NCI-H2029 (cell line): ENCODE measurements at places on chromosomes 12 and 14.
A peak's percentile ranks its signal among the peaks of the same experiment; 100 is the strongest.

DNA sequence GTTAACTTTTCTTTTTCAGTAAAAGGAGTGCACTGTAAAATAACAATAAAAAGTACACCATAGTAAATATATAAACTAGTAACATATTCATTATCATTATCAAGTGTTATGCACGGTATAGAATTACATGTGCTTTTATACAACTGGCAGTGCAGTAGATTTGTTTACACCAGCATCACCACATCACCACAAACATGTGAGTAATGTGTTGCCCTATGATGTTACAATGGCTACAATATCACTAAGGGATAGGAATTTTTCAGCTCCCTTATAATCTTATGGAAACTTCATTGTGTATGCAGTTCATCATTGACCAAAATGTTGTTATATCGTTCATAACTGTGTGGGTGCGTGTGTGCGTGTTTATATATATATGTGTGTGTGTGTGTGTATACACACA is 23.5 kb upstream of the NEDD1 start:
- no peak for DNase-seq

GRCh38 chr12:48003226-48004052 is 837 bp downstream of the COL2A1 start:
- DNase-seq, result no peak

GRCh38 chr14:92143962-92144361 is 22.2 kb downstream of the CPSF2 start:
- DNase-seq, result no peak

- no peak for DNase-seq
These were observed 300.3 kb downstream of the ZFP36L1 start for GRCh38 chr14:68492381-68493151.

DNA sequence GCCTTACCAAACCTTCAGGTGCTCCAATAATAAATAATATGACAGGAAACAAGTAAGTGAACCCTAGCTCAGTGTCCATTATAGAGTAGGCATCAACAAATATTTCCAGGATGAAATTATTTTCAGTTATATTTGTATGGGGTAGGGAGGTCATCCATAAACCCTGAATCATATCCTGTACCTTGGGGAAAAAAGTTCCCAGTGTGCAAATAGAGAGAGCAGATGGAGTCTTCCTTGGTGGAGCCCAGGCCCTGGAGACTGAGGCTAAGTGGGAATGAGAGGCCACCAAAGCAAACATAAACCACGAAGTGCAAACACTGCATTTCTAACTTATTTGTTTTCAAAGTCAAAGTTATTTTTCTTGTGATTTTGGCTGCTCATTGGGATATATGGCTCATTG is 8.5 kb upstream of the ERP27 start:
- no peak for DNase-seq

GRCh38 chr14:52023518-52023917 is 34.2 kb downstream of the RTRAF start:
- no peak for DNase-seq

- DNase-seq, result no peak
These were observed 283.1 kb downstream of the MDGA2 start for GRCh38 chr14:47392326-47392725.

DNA sequence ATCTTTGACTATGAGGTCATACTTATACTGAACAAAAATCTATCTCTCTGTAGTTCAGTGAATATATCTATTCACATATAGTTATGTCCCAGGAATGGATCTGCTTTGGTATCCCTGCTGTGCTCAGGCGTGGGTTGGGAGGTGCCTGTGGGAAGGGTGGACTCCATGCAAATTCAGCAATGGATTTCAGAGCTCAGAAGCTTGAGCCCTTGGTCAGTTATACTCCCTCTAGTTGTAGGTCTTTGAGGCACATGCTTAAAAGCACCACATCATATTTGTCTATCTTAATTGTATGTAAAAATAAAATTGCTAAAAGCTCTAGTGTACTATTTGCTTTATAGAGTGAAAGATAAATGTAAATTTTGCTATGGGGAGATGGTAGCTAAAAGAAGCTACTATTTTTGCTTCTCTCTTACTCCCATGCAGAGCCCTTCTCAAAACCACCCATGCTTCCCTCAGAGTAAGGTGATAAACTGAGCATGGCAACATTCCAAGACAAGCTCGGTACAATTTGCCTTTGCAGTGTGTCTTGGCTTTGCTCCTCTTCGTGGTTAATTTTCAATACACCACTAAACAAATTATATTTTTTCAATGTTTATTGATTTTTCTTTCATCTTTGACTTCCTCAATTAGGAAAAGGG is 54.9 kb downstream of the SLC16A7 start:
- peak; percentile 28 for DNase-seq

DNA sequence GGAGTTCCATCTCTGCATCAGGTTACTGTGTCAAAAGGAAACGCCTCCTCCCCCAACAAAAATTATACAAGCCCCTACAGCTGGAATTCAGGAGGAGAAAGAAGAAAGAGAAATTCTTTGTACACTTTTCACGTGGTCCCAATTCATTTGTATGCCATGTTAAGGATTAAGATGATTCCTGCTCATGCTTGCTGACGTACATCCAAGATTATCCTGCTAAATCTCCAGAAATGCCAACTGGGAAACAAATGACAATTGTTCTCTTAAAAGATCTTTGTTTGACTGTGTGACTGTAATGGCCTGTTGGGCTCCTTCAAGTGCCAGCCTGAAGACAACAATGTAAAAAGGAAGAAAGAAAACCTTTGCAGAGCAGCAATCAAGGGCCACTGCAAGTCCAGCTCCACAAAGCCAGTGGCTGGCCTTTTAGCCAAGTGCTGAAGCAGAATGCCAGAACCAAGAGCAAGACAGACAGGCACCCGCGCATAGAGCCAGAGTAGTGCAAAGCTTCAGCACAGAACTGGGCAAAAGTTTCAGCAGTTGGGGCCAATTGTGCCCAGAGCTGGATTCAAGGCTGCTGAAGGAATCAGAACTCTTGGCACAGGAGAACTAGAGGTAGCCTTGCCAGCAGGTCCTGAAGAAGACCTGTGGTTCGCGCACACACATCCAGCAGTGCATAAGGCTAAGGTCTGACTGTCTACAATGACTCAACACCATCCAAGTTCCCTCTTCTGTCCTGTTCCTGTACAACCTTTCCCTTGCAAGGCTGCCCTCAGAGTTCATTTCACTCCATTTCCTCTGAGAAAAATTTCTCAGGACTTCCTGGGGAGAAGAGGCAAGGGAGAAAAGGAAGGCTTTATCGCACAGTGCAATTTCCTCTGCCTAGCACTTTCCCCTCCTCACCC is 209.7 kb upstream of the BMP4 start:
- DNase-seq, result no peak

DNA sequence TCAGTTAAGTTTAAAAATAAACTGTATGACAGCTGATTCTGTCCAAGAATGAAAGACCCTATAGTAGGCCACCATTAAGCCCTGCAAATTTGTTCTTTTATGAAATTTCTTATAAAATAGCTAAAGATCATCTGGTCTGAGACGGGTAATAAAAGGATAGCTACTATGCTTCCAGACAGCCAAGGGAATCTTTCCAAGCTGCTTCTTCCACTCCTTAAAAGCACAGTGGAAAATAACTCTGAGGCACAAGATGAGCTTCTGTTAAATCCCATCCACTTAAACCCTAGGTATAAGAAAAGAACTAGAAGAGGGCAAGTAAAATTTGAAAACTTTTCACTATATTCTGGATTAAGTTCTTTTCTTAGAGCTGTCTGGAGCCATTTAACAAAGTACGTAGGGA is 194.3 kb downstream of the CAPZA3 start:
- no peak for DNase-seq

DNA sequence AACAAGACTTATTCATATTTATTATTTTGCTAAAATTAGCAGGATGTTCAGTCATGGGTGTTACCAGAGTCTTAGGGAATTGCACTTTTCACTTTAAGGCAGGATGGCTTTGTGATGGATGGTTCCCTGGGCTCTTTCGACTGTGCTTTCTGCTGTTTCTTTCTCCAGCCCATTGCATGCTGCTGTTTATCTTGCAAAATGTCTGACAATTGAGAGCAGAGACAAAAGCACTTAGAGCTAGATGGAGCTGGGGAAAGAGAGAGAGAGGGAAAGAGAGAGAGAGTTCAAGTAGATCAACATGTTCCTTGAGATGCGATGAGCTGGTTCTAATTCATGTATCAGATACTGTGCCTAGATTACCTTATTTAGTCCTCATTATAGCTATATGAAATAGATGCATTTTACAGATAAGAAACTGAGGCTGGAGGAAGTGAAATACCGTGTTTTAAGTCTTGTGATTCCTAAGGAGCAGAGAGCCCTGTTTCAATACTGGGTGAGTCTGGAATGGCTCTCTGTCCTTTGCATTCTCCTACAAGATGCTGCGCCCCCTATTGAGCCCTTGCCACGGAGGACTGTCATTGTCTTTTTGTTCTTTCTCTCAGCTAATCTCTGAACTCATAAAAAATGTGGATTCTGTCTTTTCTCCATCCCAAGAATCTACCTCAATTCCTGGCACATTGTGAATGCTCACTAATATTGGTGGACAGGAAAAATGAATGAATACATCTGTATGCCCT is 227.9 kb downstream of the ALG10B start:
- no peak for DNase-seq

- no peak for DNase-seq
These were observed 203.9 kb upstream of the C14orf180 start for GRCh38 chr14:104375551-104376201.

GRCh38 chr12:1993341-1993740 is 10.9 kb downstream of the DCP1B start:
- no peak for DNase-seq

DNA sequence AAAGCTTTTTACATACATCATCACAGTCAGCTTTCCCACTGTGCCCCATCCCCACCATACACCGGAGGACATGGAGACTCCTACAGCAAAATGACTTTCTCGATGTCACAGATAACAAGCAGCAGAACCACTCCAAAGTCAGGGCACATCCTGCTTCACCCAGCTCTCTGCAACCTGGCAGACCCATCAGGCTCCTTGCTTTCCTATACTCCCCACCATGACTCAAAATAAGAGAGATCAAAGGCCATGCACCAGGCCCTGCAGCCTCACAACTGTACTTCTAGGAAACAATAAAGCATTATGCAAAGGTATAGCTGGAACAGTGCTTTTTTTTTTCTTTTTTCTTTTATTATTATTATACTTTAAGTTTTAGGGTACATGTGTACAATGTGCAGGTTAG is 187.4 kb downstream of the DPF3 start:
- DNase-seq, result no peak

- no peak for DNase-seq
These were observed 143.2 kb downstream of the PIWIL1 start for GRCh38 chr12:130480887-130481286.

DNA sequence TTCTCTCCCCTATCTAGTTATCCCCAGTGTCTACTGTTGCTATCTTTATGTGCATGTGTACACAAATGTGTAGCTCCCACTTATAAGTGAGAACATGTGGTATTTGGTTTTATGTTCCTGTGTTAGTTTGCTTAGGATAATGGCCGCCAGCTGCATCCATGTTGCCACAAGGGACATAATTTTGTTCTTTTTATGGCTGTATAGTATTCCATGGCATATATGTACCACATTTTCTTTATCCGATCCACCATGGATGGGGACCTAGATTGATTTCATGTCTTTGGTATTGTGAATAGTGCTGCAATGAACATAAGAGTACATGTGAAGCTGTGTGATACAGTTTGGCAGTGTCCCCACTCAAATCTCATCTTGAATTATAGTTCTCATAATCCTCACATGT is 218.1 kb downstream of the KSR2 start:
- DNase-seq, result no peak

DNA sequence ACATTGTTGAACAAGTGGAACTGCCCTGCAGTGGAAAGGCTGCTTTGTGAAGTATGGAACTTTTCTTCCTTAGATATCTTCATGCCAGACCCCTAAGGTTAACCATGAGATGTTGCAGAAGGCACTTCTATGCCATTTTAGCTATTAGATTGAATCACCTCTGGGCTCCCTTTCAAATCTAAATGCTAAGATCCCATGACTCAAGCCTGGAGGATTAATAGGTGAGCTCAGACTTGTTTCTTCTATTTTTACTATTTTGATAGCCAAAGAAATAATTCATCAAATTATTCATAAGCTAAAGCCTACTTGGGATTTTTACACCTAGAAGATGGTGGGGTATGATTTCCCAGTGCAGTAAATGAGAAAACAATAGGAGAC is 64.3 kb downstream of the DAD1 start:
- DNase-seq, result no peak
